ENCODE measurements at places on chromosomes 6 and 20. TPM values are rescaled to one million over a fixed set of nuclear protein-coding genes. Genes with fewer than 3 reads are reported as not detected.

HLA-DOB gene
- 0.23 TPM for total RNA-seq

EBF4 gene
- 2.7 TPM for total RNA-seq

SPATA25 gene
- 0.83 TPM for total RNA-seq

HAO1 gene
- total RNA-seq = not detected

All from A549 treated with ZK216348 at 1 μM for 4 hours (cell line).